Stimulated activated CD8-positive, alpha-beta memory T cell treated with anti-CD3 and anti-CD28 coated beads, Interleukin-2, amount 100 ng/mL, for 1 hour (primary cell): ENCODE measurements at places on chromosomes 7 and 10.

DNA sequence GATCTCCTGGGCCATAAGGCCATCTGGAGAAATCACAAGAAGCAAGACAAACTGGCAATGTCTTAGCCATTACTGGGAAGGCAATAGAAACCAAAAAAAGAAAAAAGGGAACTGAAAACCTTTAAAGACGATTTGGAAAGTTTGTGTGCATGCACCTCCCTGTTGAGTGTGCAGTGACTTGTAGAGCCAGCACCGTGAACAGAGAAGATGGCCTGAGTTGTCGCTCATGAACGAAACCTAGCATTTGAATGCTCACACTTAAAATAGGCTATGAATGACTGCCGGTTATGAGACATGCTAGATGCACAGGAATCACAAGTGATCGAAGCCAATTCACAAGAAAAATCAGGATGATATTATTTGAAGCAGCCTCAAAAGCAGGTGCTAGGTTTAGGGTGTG lies 151.3 kb upstream of the ADO start:
- no peak for DNase-seq

DNA sequence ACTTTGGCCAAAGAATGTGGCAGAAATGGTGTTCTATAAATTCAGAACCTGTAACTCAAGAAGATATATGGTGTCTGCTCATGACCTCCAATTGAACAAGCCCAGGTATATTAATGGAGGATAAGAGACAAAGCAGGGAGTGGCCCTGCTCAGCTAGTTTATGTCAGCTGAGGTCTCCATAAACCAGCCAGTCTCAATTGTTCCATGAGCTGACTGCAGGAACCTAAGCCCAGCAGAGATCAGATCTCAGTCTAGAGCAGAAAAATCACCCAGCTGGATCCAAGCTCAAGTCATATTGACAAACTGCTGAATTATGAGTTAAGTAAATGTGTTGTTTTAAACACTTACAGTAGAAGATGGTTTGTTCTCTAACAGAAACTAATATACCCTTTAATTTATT lies 105.5 kb upstream of the SGCE start:
- no peak for DNase-seq

- no peak for DNase-seq
These were observed 65.1 kb downstream of the GNA12 start for GRCh38 chr7:2779051-2779450.

DNA sequence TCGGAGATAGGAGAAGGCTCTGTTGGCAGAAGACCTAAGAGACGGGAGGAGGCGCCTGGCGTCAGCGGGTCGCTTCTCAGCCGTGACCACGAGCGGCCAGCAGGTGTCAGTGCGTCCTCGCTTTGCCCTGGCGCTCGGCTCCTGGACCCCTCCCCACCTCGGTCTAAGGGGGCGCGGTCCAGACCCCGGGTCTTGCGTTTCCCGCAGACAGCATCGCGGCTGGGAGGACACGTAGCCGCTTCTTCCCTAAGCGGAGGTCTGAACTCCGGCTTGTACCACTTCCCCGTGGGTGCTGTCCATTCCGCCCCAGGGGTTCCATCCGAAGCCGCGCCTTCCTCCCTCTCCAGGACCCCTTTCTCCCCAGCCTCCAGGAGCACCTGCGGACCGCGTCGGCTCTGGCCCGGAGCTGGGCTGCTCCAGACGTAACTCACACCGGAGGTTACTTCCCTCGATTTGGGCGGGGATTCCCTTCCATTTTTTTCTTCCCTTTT lies 593 bp upstream of the ADRA2A start:
- peak; percentile 27 for DNase-seq
